ENCODE measurements at places on chromosomes 1 and 21.

GRCh38 chr1:234530672-234531071, 51.7 kb upstream of the TARBP1 start:
- no peak for DNase-seq

GRCh38 chr21:31092832-31093625, 54.8 kb upstream of the KRTAP19-8 start:
- no peak for DNase-seq

GRCh38 chr1:38818175-38818976, 41.2 kb downstream of the RRAGC start:
- DNase-seq = peak; percentile 81

GRCh38 chr1:185054365-185055060, 9.2 kb downstream of the RNF2 start:
- DNase-seq = no peak
